HT-29 (cell line): ENCODE measurements at places on chromosomes 16 and 17. TPM values are rescaled to one million over a fixed set of nuclear protein-coding genes. Genes with fewer than 3 reads are reported as not detected.

Gene KRTAP17-1
- total RNA-seq = not detected in 2 replicates

Gene GOSR1
- 14.8 and 16.5 TPM in 2 replicates for total RNA-seq

Gene KCNH4
- total RNA-seq = not detected in 2 replicates

- no peak for DNase-seq
These were observed 13.8 kb downstream of the USP22 start for GRCh38 chr17:21029036-21029435.

DNA sequence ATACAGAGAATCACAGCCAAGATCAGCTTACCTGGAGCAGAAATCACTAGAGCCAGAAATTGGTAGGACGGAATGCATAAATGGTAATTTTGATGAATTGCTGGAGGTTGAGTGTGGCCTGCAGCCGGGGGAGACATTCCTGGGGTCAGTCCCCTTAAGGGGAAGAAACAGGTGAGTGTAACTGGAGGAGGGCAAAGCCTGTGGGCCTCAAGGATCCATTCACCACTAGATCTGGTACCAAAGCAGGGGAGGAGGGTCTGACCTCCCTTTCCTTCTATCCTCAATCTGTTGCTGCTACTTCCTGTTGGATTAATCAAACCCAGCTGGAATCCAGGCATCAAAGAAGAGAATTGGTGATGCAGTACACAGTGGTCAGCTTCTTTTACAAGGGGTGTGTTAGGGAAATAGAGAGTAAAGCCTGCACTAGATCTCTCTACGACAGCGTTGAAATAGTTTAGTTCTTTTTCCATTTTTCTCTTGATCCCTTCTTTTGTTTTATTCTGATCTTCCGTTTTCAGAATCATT lies 8.6 kb upstream of the ABCA9 start:
- no peak for DNase-seq

GRCh38 chr17:11086646-11087340 lies 154.2 kb upstream of the SHISA6 start:
- no peak for DNase-seq

GRCh38 chr17:64774888-64775540 lies 112.9 kb upstream of the SMURF2 start:
- no peak for DNase-seq

DNA sequence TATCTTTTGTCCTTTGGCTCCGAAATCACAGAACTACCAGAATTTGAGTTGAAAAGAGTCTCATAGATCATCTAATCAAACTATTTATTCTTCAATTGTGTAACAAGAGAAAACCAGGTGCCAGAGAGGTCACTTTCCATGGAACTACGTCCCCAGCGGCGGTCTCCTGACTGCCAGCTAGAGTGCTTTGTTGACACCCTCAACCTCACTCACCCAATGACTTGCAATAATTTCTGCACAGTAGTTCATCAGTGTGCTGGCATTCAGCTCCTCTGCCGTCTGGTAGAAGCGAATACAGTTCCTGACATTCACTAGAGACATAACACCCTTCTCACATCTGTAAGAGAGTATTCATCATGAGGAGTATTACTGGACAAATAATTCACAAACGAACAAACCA lies 54.2 kb downstream of the ANKFY1 start:
- DNase-seq = no peak

DNA sequence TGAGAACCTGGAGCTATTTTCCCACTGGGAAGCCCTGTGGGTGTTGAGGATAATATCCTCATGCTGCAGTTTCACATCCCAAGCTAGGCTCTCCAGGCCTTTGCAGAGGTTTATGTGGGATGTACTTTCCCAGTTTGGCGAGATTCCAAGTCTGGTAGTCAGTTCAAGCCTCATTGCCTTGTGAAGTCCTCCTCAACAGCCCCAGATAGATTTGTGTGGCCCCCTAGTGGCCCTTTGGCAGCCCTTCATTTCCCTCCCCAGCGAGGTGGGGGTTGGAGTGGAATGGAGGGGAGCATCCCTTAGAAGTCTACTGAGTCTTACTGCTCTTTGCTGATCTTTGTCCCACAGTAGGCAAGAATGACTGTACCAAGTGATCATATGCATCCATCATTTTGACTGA lies 137.9 kb downstream of the CDH11 start:
- DNase-seq = peak; percentile 52

GRCh38 chr17:8740486-8740885 lies 4.2 kb downstream of the CCDC42 start:
- DNase-seq = no peak

DNA sequence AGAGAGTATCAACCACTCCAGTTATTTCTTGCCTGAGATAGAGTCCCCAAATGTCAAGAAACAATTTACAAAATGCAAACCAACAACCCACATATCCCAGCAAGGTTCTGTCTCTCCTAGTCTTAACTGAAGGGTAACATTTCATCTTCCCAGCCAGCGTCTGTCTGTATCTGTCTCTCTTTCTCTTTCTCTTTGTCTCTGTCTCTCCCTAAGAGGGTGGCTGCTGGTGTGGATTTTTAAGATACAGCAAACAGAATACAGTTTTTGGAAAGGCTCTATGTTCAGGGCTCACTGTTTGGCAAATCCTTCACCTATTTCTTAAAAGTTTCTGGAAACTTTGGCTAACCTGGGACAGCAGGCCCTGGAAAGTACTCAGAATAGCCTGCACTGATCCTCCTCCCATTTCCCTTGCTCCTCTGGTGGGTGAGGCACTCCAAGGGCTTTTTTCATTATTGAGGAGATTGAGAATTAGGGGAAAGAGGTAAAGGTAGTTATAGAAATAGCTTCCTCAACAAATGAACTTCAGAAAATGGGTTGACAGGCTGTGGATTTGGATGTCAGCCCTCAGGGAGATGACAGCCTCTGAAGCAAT lies 6.2 kb downstream of the HOXB4 start:
- DNase-seq = peak; percentile 64

DNA sequence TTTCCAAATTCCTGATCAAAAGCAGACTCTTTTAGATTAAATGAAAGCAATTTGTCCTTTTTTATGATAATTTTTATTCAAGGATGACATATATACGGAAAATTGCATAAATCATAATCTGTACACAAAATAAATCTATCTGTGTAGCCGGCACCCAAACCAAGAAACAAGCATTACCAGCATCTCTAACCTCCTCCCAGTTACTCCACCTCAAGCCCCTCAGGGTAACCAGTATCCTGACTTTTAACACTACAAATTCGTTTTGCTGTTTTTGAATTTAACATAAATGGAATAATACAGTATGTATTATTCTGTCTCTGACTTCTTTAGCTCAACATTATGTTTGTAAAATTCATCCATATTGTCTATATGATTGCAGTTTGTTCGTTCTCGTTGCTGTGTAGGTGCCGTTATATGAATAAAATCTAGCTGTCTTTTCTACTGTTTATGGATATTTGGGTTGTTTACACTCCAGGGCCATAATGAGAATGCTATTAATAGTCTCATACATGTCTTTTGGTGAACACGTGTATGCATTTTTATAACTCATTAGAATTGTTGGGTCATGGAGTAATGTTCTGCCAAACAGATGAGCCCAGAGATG lies 1.0 kb downstream of the TEKT1 start:
- DNase-seq = no peak
